NCI-H446 (cell line): ENCODE measurements at places on chromosomes 7 and 10.
A peak's percentile ranks its signal among the peaks of the same experiment; 100 is the strongest.

DNA sequence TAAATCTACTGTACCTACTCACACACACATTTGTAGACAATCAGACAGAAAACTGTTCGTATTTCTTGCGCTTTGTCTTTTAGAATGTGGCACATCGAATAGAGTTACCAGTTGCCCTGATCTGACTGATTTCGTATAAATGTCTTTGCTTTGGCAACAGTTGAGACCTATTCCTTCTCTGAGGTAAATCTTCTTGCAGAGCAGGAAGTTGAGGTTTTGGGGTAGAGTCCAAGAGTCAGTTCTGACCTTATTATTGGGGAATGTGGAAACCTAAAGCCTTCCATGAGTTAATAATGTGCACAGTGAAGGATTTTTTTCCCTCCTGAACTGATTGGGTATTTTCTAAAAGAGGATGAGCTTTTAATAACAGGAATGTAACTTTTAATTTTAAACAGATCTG is 135.3 kb downstream of the KIAA1217 start:
- DNase-seq = no peak

DNA sequence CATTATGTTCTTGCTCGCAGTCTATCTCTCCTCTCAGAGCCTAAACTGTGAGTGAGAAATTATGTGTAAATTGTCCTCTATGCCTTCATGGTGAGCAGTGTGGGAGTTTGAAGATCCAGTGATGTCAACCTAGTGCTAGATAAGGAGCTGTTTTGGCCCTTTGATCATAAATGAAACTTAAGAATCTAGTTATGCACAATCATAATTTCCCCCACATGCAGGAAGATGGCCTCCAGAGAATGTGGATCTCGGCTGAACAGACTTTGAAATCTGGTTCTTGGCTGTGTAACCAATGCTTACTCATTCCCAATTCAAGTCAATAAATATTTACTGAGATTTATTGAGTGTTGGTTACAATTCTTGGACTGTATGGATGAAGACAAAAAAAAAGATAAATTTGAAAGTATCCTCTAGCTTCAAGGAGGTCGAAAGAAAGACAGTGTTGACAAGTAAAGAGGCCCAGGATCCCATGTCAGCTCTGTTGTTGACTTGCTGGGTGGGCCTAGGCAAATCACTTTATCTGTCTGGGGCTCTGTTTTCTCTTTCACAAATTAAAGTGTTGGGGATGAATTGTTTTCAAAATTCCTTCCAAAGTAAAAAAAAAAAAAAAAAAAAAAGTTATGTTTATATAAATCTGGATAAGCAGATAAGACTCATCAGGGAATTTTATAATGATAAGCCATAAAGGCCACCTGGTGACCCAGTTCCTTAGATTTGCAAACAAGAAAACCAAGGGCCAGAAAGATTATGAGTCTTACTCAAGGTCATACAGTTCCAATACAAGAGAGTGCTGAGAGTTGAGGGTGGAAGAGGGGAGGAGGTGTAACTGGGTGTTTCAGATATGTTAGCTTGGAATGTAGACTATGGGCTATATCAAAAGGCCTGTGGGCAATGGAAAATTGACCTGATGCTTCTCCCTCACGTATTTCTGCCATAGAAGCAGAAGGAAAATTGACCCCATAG is 969.9 kb downstream of the KCNMA1 start:
- no peak for DNase-seq

GRCh38 chr7:44469461-44470134 is 20.9 kb downstream of the NUDCD3 start:
- no peak for DNase-seq

GRCh38 chr10:75418293-75418692 is 13.1 kb upstream of the LRMDA start:
- DNase-seq = no peak

- DNase-seq = peak; percentile 41
Measured at GRCh38 chr7:100799037-100799896, 28.1 kb downstream of the EPHB4 start.

DNA sequence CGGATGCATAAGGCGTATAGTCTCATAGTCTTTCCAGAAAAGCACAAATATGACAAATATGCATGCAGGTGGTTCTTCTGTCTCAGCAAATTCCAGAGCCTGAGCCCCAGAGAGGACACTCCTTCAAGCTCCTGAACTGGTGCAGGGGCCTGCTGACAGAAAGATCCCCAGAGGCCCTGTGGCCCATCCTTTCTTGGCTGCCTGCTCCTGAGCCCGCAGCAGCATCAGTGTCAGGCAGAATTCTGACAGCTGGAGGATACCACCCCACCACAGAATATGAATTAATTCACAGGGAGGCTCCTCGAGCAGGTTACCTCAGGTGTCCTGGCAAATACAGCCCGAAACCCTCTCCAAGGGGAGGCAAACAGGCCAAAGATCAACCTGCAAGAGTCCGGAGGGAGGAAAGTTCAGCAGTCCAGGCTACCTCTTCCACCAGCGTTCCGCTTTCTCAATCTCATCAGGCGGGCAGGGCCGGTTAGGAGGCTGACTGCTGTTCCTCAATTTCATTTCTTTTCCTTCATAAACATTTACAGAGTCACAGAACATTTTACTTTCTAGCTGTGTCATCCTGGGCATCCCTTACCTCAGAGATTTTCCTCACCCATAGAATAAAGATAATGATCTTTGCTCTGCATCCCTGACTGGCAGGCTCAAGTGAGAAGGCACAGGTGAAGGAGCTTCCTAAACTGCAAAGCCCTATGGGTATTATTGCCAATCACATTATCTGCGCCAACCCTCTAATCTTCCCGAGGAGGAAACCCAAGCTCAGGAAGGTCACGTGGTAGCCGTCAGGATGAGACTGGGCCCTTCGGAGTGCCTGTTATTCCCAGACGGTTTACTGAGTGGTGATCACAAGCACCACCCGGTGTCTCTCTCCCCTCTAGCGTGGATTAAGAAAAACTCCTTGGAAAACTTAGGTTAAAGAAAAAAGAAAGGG is 1.4 kb downstream of the DNAJB12 start:
- no peak for DNase-seq

DNA sequence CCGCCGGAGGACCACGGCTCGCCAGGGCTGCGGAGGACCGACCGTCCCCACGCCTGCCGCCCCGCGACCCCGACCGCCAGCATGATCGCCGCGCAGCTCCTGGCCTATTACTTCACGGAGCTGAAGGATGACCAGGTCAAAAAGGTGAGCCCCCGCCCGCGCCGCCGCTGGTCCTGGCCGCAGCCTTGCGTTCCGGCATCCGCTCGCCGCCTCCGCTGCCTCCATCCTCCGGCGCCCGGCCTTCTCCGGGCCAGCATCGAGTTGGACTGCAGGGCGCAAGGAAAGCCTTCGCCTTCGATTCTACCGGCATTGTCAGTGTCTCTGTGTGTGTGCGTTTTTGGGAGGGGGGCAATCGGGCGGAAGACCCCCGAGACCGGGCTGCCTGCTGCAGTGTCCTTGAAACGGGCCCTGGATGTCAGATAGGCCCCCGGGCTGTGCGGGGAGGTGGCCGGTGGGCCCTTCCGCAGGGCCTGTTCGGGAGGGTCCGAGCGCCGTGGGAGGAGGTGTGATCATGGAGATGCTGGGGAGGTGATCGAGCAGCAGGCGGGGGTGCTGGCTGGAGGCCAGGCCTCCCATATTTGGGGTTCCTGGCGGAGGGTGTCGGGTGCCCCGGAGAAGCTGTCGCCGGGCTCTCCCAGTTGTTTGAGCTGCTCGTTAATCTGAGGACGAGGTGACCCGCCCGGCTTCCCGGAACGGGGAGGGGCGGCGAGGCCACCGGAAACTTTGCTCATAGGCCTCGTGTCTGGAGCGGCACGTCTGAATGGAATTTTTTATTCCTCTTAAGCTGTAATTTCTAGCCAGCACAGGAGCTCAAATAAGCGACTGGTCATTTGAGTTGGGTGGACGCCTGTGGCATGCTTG is 40.8 kb downstream of the HK1 start:
- no peak for DNase-seq

- DNase-seq = no peak
Measured at GRCh38 chr7:91843831-91844230, 36.7 kb downstream of the MTERF1 start.

GRCh38 chr7:1046722-1047679 is 2.7 kb downstream of the GPR146 start:
- no peak for DNase-seq

DNA sequence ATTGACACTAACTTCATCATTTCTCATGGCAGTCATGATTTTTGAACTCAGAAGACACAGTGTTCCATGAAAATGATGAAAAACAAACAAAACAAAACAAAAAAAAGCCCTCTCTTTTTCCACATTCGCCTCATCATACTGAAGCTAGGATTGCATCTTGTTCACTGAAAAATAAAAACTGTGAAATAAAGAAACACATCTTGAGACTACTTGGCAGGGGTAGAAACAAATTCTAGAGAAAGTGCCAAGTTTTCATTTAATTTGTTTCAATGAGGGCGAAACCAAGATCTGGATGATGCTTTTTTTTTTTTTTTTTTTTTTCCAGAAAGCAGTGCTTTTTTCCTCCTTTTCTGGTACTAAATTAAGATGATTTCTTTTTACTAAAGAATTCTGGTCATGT is 350.4 kb upstream of the ETV1 start:
- DNase-seq = peak; percentile 57

DNA sequence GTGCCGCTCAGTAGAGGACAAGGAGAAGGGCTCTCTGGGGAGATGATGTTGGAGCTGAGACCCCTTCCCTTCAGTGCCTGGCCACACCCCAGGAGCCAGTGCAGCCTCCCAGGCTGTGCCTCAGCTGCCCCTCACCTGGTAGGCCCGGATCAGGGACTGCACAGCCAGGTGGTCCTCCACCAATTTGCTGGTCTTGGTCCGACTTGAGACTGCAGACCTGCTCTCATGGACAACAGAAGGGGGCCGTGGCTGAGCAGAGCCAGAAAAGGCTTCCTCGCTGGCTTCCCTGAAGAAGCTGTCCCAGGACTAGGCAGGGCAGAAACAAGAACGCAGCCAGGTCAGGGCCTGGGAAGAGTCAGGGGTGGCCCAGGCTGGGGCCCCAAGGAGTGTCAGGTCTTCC is 5.5 kb downstream of the OGDHL start:
- DNase-seq = no peak

DNA sequence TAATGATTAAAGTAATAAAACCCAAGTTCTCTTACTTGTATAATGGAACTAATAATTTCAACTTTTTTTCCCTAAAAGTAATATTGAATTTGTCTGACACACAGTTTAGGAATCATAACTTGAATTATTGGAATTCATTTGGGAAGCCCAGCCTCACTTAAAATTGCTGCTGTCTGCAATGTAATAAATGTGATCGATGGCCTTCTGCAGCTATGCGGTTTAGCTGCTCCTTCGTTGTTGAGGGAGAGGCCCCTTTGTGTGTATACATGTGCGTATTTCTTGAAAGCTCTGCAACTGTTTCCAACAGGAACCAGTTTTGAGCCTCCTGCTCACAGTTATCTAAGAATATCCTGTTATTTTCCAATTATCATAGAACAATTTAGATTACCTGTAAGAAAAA is 152.5 kb downstream of the AKR1D1 start:
- DNase-seq = no peak

DNA sequence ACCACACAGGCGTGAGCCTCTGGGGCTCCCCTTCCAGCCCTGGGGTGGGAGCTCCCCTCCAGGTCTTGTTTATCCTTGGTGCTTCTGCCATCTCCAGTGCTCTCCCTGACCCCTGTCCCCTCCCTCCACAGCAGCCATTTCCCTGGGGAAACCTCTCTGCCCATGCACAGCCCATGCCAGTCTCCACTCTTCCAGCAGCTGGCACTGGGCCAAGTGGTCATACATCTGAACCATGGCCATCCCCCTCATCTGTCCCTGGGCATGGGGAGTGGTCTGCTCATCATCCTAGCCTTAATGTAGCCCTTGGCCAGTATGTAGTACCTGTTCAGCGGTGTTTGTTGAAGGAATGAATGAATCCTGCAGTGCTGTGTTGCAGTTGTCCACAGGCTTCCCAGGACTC is 172.4 kb upstream of the ZNF32 start:
- no peak for DNase-seq

DNA sequence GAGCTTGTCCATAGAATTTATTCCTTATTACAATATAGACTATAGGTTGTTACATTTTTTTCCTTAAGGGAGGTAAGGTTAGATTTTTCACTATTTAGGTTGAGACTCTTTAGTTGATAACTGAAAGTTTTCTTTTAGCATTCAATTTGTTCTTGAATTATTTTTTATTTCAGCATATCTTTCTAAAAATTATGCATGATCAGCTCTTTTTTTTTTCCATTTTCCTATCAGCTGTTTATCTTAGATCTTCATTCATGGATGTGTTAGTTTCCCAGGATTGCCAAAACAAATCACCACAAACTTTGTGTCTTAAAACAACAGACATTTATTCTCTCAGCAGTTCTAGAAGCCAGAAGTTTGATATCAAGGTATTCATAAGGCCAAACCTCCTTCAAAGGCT is 915.9 kb upstream of the C7orf33 start:
- no peak for DNase-seq

DNA sequence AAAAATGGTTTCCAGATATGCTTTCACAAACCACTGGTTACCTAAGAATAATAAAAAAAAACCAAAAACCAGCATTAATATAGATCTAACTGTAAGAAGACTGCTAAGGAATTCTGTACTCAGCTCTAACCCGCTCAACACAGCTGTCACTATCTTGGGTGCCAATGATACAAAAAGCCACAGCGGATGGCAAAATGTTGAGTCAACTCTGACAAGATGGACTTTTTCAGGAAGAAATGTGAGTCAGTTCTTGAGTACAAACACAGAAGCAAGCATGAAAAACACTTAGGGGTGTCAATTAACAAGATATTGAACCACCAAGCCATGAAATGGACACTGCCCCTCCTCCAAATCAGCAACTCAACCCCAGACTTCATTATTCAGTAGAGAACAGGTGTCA is 55.0 kb downstream of the CTTNBP2 start:
- no peak for DNase-seq

GRCh38 chr10:79336739-79337138 is 10.5 kb upstream of the PPIF start:
- DNase-seq = no peak

- no peak for DNase-seq
Measured at GRCh38 chr10:77070346-77070745, 567.3 kb downstream of the KCNMA1 start.

GRCh38 chr10:110337906-110338305 is 33.2 kb upstream of the SMNDC1 start:
- DNase-seq = peak; percentile 1

- no peak for DNase-seq
Measured at GRCh38 chr10:35502692-35503091, 102.4 kb upstream of the GJD4 start.

- no peak for DNase-seq
Measured at GRCh38 chr7:89796481-89796880, 357.8 kb upstream of the STEAP1 start.

GRCh38 chr10:70974351-70974901 is 86.1 kb upstream of the PCBD1 start:
- DNase-seq = no peak

GRCh38 chr7:2947058-2947780 is 96.4 kb downstream of the CARD11 start:
- DNase-seq = no peak

DNA sequence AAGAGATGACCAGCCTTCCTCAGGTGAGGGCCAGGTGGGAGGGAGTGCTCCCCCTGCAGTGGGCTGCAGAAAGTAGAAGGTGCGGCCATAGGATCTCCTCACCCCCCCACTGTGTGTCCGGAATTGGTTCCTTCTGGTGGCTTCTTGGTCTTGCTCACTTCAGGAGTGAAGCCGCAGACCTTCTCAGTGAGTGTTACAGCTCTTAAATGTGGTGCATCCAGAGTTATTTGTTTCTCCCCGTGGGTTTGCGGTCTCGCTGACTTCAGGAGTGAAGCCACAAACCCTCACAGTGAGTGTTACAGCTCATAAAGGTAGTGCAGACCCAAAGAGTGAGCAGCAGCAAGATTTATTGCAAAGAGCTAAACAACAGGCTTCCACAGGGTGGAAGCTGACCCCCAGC is 90.3 kb upstream of the NPS start:
- no peak for DNase-seq

- DNase-seq = no peak
Measured at GRCh38 chr7:142188154-142188553, 69.7 kb downstream of the PRSS58 start.
